Jurkat, Clone E6-1 (cell line): ENCODE measurements at places on chromosomes 7 and 10.

GRCh38 chr7:93728292-93728691 is 153.8 kb upstream of the CALCR start:
- no peak for DNase-seq

DNA sequence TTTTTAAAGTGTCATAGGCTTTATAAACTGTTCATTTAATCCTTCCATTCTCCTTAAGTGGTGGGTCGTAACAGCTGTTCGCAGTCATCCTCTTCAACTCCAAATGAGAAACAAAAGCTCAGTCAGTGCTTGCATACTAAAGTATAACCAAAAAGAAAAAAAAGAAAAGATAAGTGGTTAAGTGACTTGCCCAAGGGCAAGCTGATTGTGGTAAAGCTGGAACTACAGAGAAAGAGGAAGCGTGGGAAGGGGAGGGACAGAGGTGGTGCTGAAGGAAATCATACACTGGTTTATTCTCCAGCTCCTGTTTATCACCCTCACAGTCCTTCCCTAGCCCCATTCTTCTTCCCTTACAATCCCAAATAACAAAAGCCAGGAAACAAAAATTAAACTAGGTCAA is 29.6 kb downstream of the IDE start:
- peak; percentile 84 for DNase-seq

DNA sequence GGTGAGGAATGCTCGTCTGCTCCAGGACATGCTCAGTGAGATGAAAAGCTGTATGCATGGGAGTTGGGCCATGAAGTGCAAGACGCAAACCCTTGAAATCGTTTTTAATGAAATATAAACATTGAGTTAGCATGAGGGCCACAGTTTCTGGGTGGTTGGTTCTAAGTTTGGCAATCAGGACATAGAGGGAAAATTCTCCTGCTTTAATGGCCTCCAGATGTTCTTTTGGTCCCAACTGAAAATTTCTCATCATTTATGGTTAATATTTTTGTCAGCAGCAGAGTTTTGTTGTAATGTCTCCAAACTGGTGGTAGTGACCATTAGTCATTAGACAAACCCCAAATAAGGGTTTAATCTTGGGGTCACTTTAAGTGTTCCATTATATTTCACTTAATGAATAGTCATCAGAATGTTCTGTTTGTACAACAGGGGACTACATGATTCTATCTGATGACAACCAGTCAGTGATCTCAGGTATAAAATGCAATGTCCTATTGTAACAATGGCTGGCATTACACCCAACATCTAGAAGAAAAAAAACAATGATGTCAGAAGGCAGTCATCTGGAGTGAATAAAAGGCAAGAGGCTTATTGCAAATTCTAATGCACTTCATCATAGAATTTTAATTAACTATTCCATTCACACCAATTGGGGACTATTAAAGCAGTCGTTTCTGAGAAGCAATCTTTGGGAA is 197.4 kb downstream of the JCAD start:
- DNase-seq: no peak

GRCh38 chr7:30329716-30330115 is 45.3 kb downstream of the ZNRF2 start:
- DNase-seq: no peak

DNA sequence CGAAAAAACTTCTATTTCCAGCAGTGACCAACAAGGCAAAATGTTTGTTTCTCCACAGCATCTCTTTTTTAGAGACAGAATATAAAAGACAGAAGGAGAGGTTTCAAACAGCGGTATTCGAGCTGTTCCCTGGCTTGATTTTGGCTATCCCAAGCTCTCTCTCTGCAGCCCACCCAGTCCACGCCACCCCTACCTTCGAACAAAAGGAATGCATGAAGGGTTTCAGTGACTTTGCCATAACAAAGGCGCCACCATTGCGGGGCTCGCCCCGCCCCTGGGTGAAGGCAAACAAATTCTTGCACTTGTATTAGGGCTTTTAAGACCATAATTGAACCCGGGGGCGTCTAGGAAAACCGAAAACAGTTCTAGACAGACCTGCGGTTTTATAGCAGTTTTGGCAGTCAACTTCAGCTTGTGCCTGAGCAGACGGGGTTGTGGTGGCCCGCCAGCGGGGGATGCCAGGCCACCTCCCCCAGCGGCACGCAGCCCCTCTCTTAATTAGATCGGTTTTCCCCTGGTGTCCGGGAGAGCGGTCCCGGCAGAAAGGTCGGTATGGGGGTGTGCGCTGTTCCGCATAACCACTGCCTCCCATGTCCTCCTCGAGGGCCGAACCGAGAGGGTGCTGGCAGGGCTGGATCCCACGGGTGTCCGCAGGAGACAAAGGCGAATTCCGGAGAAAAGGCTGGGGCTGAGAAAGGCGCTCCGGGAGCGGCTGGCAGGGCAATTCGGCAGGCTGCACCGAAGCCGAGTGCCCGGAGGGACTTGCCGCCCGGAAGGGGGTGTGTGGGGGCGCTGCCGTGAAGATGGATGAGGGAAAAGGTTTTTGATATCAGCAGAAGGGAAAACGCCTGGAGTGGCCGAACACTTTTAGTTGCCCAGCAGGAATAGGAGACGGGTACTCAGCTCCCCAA is 2.7 kb upstream of the HOXA11 start:
- DNase-seq: no peak

- peak; percentile 39 for DNase-seq
These were observed 3.4 kb downstream of the IGFBP3 start for GRCh38 chr7:45917658-45918057.

GRCh38 chr7:158351481-158351880 is 236.1 kb downstream of the PTPRN2 start:
- DNase-seq: no peak

- no peak for DNase-seq
These were observed 29.2 kb upstream of the NAMPT start for GRCh38 chr7:106313966-106314365.

GRCh38 chr7:45055594-45056219 is 33.1 kb downstream of the NACAD start:
- DNase-seq: no peak

- DNase-seq: no peak
These were observed 529 bp downstream of the HPS1 start for GRCh38 chr10:98446151-98446660.

GRCh38 chr7:120272261-120272660 is 714 bp upstream of the KCND2 start:
- peak; percentile 23 for DNase-seq

GRCh38 chr7:37277513-37277912 is 171.2 kb downstream of the ELMO1 start:
- no peak for DNase-seq

- DNase-seq: peak; percentile 80
These were observed 56.7 kb downstream of the IDE start for GRCh38 chr10:92517034-92517655.

- no peak for DNase-seq
These were observed 183.7 kb upstream of the KLF14 start for GRCh38 chr7:130917669-130918128.

GRCh38 chr10:1539216-1539615 is 198.1 kb downstream of the ADARB2 start:
- no peak for DNase-seq

- no peak for DNase-seq
These were observed 19.8 kb upstream of the TOMM7 start for GRCh38 chr7:22842383-22842941.

GRCh38 chr7:79008786-79009185 is 444.7 kb downstream of the MAGI2 start:
- no peak for DNase-seq

DNA sequence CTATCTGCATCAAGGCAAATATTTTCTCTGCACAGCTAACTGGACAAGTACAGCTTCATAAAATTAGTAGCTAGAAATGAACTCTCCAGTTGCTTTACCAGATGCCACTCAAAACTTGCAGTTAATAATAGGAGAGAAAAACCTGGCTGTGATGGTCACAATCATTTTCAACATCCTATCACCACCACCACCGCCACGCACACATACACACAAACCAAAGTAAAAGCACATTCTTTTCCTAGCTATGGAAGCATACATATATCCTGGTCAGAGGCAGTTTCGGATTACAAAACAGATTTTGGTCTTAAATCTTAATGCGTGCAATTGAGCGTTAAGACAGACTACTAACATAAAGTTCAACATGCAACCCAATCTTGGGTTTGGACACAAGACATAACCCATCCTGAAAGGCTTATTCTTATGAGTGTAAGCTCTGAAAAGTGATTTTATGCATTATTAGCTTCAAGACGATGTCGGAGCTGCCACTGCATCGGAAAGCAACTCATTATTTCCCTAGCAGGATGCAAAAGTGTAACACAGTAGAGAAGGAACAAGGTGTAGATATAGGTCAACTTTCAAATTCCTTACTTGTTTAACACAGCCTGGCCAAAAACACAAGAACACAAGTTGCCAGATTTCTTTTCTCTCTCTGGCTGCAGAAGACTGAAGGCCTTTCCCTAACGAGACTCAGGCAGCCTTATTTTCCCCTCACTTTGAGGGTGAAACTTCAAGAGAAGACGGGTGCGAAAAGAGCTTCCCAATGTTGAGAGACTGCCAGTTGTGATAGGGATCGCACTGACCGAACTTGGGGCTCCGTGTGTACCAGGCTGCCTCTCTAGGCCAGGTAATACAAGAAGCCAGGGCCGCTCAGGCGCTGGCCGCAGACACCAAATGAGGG is 1.2 kb downstream of the CACUL1 start:
- DNase-seq: no peak

DNA sequence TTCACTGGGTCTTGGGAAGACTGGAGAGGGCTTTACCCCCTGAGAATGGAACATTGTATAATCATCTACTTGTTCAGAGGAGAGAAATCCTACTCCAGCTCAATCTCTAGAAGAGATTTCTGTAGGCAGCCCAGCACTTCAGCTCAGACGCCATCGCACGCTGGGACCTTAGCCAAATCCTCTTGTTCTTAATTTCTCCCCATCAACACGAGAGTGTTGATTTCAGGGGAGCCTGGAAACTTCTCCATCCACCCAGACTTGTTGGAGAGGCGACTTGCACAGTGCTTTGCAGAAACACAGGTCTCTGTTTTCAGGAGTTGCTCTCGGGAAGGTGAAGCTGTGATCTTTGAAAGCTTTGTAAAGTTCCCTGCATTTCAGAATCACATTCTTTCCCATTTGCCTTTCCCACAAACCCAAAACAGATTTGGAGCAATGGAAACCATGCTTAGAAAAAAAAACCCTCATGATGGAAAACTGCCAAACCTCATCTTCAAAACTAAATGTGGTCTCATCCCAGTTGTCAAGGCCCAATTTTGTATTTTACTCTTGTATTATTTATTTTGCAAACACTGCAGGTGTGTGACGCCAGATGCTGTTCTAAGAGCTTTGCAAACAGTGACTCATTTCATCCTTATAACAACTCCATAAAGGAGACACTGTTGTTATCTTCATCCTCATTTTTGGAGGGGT is 60.9 kb downstream of the CALML3 start:
- DNase-seq: no peak

- DNase-seq: no peak
These were observed 1.2 kb upstream of the MEOX2 start for GRCh38 chr7:15687546-15688278.

DNA sequence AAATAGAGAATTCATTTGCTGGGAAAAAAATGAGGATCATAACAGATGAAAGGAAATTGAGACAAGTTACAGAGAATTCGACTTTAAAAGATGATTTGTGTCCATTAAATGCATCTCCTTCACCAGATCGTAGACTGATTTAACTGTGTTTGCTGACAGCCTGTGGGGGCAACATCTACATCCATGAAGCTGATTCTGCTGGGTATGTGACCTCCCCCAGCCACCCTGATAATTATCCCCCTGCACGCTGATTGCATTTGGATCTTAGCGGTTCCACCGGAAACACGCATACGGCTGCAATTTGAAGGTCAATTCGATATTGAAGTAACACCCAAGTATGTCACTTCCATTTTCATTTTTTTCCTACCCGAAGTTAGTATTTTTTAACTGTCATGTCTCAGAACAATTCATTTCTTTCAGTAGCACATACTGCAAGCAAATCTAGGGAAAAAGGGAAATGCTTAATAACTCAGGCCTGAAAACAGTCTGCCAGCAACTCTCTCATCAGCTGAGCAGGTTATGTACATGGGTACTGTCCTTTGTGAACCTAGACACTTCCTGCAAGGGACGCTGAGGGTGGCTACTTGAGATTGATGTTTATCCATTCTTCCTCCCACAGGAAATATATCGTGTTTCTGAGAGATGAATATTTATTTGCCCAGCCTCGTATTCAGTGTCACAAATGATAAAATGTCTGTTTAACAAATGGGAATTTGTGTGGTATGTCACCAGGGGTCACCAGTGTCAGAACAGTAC is 134.9 kb downstream of the ZNF22 start:
- DNase-seq: no peak

- no peak for DNase-seq
These were observed 648 bp downstream of the HUS1 start for GRCh38 chr7:47978790-47979144.

GRCh38 chr7:44162785-44163395 is 21.8 kb upstream of the MYL7 start:
- no peak for DNase-seq

DNA sequence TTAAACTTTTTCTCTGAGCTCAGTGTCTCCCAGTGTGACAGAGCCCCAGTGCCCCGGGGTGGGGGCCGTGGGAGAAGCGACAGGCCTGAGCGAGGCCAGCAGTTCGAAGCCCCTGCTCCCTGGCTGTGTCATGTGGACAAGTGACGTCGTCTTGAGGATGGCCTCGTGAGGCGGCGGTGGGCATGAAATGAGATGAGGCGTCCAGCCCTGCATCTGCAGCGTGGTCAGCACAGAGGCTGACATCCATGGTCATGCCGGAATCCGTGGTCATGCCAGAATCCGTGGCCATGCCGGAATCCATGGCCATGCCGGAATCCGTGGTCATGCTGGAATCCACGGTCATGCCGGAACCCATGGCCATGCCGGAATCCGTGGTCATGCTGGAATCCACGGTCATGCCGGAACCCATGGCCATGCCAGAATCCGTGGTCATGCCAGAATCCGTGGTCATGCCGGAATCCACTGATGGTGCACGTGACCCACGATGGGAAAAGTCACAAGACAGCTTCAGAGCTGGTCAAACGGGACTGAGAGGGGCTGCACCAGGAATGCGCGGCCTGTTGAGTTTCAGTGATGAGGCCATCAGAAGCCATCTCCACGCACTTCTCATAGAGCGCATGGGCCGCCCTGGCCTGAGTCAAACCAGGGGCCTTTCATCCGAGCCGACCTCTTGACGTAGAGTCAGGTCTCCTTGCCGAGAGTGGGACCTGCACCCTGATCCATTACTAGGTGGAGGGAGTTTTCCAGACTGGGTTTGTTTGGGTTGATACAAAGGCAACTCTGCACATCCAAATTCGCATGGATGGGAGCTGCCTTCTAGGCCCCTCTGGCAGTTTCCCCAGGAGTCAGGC is 342.5 kb downstream of the PTPRN2 start:
- DNase-seq: no peak

- no peak for DNase-seq
These were observed 128.8 kb upstream of the RET start for GRCh38 chr10:42948040-42948439.

DNA sequence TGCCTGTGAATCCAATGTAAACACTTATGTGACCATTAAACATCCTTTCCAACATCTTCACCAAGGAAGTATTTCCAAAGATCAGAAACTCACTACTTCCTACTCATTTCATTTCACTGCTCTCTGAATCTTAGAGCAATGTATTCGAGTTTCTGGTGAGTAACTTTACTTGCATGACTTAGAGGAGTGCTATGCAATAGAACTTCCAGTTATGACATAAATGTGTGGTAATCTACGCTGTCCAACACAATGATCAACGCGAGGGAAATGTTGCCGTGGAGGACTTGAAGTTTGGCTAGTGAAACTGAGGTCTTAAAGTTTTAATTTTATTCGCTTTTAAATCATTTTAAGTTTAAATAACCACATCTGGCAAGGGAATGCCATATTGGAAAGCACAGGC is 1326.3 kb downstream of the XPNPEP1 start:
- DNase-seq: no peak
